A673 (cell line): ENCODE measurements at places on chromosomes 11 and 22.

GRCh38 chr11:5486421-5486820 is 2.1 kb upstream of the OR52D1 start:
- no peak for DNase-seq

DNA sequence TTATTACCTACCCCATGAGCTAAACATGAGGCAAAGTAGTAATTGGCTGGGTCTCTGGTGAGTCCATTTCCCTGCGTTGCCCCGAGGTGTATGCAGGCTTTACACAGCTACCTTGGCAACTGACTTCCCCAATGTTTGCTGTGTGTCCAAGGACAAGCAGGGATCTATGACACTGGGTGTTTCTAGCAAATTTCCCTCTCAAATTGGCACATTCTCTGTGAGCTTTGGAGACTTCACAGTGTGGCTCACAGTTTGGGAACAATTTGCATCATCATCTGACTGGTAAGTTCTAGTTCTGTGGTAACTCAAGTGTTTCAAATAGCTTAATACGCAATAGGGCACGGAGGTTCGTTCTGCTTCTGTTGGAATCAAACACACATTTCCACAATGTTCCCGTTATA is 12.5 kb downstream of the NNMT start:
- no peak for DNase-seq

DNA sequence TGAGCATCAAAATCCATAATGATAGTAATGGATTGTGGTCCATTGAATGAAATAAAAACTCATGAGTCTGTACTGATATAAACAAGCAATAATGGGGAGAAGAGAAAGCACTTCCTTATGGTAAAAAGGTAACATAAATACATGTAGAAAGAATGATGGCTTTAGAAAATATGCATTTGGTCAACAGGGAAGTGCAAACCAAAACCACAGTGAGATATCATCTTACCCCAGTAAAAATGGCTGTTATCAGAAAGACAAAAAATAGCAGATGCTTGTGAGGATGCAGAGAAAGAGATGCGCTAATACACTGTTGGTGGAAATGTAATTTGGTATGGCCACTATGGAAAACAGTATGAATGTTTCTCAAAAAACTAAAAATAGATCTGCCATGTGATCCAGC is 6.9 kb upstream of the MMP20 start:
- no peak for DNase-seq

GRCh38 chr11:125327518-125328224 is 163.1 kb downstream of the PKNOX2 start:
- DNase-seq: no peak

- no peak for DNase-seq
Measured at GRCh38 chr11:121291896-121292494, 576 bp upstream of the SC5D start.

DNA sequence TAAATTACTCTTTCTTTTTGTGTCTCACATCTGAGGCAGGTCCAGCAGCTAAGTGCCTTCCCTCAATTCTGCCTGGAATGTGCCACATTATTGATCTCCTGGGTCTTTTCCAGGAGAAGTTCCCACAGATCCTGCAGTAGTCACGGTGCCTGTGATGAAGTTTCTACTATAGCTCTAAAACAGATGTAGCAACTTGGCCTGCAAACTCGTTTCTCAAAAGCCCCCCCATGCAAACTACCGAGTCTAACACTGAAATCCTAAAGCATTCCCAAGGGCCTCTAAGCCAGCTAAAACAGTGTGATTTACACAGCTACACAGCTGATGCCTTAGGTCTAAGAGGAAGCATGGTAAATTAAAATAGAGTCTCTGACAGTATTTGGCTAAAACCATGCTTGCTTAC is 54.3 kb downstream of the DDI1 start:
- peak; percentile 70 for DNase-seq

DNA sequence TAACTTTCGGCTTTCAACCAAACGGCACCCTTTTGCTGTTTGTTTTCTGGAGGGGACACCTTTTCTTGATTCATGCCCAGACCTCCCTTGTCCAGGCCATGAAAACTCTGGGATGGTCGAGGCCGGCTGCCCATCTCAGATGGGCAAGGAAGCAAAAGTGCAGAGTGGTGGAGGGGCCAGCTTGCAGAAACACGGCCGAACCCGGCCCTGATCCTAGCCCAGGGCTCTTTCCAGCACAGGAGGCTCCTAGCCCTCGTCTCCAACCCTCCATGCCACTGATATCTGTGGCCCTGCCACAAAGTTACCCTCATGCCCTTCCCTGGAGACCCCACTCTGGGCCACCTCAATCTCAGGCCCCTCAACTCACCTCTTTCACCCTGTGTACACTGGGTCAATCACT is 18.9 kb upstream of the SLC22A12 start:
- DNase-seq: no peak

DNA sequence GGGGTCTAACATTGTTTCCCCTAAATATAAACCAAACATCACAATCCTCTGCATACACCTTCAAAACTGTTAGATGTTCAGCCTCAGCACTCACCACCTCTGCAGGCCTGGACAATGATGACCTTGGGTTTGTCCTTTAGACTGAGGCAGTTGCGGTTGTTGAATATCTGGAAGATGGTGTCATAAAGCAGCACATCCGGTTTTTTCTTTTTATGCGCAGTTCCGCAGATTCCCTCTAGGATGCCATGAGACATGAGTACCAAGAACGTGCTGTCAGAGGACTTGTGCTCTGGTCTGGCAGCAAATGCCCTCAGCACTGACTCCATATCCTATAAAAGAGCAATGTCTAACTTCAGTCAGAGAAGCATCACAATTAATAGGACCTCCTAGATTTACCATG is 22.8 kb downstream of the CASP5 start:
- DNase-seq: peak; percentile 52

DNA sequence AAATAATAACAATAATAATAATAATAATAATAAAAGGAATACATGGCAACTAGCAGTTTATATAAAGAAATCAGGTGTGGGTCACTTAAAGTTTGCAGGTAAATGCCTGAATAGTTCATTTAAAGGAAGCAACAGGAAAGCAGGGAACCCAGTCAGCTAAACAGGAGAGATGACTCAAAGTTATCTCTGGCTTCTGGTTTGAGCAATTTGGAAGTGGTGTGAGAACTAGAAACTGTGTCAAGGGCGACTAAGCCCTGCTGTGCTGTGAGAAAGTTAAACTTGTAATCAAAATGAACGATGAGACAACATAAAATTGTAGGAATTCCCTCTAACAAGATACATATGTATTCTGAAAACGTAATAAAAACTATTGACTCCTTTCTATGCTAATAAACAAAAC is 35.5 kb downstream of the SLC22A9 start:
- no peak for DNase-seq

GRCh38 chr22:42353883-42354727 is 78.1 kb downstream of the NFAM1 start:
- DNase-seq: peak; percentile 80

- no peak for DNase-seq
Measured at GRCh38 chr11:129710423-129710822, 105.2 kb upstream of the TMEM45B start.

- no peak for DNase-seq
Measured at GRCh38 chr11:106446955-106447354, 369.5 kb downstream of the AASDHPPT start.

DNA sequence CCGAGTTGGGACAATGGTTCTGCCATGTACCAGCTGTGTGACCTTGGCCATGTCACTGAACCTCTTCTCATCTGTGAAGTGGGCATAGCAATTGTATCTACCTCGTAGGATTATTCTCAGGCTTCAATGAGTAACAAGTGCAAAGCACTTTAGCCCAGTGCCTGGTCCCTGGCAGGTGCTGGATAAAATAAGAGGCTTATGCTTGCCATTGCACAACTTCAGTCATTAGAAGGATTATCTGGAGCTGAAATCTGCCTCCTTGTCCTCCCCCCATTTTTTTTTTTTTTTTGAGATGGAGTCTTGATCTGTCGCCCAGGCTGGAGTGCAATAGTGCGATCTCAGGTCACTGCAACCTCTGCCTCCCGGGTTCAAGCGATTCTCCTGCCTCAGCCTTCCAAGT is 7.2 kb downstream of the SMTNL1 start:
- no peak for DNase-seq

- DNase-seq: no peak
Measured at GRCh38 chr22:29308148-29308790, 1.8 kb downstream of the GAS2L1 start.

DNA sequence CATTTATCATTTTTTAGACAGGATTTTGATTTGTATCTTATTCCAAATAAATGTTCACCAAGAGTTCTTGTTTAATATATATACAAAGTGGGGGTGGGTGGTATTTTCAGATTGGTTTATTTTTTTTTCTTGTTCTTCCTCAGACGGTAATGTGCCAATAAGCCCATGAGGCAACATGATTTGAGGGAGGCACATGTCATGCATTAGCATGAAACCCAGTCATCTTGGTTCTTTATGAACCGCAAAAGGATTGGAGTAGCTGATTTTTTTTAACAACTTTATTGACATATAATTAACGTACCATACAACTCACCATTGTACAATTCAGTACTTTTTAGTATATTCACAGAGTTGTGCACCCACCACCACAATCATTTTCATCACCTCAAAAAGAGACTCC is 2.7 kb downstream of the BCL2L13 start:
- DNase-seq: no peak

DNA sequence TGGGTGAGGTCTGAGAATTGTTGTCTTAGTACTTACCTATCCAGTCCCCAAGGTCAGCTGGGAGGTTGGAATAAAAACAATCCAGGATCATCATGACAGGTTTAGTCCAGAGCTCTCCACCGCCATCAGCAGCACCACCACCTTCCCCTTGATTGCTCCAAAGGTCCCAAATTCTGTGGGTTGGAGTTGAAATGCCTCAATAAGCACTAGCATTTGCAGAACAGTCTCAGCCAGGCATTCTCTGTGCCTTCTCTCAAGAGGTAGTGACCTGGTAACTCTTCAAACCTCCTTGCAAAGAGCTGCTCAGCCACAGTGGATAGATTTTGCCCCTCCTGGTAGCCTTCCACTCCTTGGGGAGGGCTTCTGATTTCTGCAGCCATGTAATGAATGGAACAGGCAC is 69.6 kb downstream of the PRDM11 start:
- no peak for DNase-seq

DNA sequence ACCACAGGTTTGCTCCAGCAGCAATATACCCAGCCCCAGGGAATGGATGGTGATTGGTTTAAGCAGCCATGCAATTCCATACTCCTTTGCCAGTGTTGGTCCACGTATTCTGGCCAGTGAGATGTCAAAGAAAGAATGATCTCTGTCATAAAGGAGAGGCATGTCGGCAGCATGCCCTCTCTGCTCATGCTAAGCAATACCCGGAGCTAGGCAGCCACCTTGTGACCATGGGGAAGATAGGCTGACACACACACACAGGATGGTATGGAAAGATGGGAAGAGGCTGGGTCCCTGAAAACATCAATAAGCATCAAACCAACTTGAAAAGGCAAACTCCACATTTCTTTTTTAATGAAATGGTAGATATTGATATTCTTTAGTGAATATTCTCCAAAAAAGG is 5.1 kb downstream of the ABCC8 start:
- no peak for DNase-seq

DNA sequence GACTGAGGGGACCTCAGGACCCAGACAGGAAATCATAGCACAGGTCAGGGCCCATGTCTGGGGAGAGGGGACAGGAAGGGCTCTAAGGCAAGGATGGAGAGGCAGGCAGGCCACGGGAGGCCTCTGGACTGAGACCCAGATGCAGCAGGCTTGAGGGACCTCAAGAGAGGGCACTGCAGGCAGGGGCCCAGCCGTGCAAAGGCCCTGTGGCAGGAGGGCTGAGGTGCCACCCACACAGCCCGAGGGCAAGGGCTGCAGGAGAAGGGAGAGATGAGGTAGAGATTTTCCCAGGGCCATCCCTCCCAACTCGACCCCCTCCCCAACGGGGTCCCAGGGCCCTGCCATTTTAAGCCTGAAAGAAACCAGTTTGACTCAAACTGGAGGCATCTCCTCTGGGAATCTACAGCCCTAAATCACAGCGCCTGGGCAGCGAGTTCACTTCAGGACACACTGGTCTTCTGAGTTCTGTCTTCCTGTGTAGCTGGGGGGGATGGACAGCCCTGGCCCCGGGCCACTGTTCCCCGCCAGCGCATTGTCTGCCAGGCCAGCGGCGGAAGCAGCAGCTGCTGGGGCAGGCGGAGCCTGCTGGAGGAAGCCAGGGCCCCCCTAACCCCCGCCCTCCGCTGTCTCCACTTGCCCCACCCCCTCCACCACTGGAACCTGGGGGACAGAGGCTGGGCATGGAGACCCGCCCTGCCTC is 20.3 kb upstream of the WNT7B start:
- DNase-seq: peak; percentile 63

GRCh38 chr11:16395601-16396000 is 39.3 kb upstream of the SOX6 start:
- DNase-seq: no peak

GRCh38 chr11:77191429-77191822 is 63.4 kb downstream of the MYO7A start:
- DNase-seq: no peak

DNA sequence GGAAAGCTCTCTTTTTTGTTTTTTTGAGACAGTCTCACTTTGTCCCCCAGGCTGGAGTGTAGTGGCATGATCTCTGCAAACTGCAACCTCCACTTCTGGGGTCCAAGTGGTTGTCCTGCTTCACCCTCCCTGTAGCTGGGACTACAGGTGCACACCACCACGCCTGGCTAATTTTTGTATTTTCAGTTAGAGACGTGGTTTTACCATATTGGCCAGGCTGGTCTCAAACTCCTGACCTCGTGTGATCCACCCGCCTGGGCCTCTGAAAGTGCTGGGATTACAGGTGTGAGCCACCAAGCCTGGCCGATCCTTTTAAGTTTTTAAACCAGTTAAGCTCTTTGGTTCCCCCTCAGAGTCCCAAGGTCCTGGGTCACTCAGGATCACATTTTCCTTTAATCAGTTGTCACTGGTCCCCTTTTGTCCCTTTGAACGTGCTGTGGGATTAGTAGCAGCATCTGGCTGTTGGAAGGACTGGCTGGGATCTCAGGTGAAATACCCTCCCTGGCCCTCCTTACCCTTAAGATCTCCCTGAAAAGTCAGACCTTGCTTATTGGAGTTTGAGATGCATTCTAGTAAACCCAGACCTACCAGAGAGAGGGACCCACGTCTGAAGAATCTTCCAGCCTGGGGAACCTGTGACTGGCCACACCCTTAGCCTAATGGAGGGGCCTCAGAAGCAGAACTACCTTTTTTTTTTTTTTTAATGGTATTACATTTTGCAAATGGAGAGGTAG is 8.1 kb downstream of the MALAT1 start:
- peak; percentile 70 for DNase-seq

- DNase-seq: no peak
Measured at GRCh38 chr11:107711861-107712755, at the start of gene SLN. TSS of gene SLN (minus strand) at chr11:107712056.

DNA sequence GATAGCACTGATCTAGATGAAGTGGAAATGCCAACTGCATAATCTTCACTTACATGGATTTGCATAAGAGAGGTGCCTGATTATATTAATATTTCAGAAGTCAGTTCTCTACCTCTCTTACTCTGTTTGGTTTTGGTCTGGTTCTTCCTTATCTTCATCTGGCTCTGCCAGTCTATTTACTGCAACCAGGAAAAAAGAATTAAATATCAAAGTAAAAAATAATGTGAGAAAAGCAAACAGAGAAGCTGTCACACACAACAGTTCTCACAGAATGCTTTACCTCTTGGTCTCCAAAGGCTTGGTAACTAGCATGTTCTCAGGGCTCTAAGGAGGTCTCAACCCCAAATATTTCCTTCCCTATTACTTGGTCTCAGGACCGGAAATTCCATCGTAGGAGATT is 6.7 kb downstream of the VSIG10L2 start:
- DNase-seq: no peak
